ENCODE measurements at places on chromosomes 16 and 17.

GRCh38 chr16:66881964-66882508, 1.7 kb downstream of the PDP2 start:
- DNase-seq, result no peak

DNA sequence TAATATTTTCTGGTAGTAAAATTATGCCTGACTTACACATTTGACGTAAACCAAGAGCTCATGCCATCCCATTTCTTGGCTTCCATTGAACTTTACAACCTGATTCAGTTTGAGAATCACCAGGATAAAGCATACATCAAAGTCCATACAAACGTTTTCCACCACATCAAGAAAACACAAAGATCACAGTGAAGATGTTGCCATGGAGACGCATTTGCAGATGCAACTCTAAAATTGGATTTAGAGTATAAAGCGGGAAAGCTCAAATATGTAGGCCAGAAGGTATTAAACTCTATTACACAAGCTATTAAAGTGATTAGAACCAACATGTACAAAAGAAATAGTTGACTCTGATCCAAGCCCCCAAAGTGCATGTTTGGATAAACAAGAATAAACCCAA, 10.4 kb downstream of the C16orf46 start:
- DNase-seq, result no peak

DNA sequence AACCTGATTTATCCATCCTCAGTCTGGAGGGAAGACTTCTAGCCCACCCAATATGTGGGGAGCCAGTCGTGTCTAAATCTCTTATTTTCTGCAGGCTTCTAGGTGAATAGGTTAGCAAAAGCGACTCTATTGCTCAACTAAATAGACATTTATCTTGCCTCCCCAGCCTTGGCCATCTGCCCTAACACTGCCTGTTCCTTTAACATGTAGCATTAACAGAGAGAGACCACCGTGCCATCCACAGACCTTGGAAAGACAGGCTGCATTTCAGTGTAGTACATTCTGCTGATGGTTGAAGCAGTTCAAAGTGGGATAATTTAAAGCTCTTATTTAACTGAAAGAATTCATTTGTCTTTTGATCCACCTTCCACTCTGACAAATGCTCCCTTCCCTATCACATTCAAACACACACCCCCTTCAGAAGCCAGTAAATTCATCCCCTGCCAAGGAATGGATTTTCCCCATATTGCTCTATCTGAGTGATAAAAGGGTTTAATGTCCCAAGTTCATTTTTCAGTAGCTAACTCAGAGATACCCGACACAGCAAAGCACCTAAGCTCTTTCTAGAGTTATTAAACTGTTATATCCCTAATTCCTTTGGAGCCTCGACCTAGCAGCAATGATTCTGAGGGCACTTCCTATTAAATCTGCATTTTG, 58.1 kb upstream of the COX10 start:
- no peak for DNase-seq

- no peak for DNase-seq
Measured at GRCh38 chr16:10128397-10129258, 53.6 kb downstream of the GRIN2A start.

- DNase-seq, result no peak
Measured at GRCh38 chr16:53958341-53958880, 254.5 kb downstream of the FTO start.

DNA sequence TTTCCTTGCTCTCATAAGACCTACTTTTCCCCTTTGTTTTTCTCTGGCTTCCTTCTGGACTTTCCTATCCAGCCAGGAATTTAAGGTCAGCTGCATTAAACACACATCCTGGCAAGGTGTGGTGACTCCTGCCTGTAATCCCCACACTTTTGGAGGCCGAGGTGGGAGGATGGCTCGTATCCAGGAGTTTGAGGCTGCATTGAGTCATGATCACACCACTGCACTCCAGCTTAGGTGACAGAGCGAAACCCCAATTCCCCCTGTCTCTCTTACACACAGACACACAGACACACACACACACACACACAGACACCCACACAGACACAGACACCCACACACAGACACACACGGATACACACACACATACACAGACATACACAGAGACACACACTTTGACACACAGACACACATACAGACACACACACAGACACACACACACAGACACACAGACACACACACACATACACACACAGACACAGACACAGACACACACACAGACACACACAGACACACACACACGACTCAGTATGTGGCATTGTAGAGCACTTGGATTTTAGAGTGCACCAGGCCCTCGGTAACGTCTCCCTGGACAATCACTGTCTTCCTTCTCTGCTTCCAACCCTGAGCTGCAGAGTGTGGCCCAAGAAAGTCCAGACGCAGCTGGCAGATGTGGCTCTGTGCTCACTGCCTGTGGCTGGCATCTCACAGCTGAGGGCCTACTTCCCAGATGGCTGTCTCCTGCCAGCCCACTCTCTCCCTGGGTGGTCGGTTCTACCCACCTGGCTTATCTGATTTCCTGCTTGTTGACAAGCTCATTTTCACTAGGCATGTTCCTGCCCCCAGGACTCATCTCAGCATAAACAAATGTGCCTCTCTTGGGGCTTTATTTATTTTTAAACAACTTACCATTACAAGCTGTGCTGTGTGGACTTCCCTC, 39.0 kb downstream of the NLRP1 start:
- DNase-seq, result no peak

DNA sequence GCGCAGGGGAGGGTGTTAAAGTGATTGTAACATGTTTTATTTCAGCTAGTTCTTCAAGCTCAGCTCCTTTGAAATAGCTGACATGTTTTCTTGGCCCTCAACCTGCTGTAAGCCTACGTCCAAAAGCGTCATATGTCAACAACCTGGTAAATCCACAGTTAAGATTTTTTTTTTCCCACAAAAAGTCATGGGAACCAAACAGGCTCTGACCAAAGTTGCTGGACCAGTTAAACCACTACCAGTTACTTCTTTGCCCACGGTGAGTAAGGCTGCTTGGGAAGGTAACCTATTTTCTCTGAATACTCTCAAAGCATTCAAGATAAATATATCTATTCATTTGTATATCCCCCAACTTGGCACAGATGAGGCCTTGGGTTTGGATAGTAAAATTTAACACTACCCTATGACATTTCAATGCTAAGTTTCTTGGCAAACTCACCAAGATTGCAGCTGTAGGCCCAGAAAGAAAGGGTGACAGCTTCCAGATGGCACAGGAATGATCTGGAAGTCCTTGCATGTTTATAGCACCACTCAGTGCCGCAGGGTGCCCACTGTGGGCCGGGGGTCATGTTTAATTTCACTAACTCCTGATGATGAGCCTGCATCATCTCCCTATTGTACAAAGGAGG, 166.2 kb downstream of the XYLT1 start:
- no peak for DNase-seq

DNA sequence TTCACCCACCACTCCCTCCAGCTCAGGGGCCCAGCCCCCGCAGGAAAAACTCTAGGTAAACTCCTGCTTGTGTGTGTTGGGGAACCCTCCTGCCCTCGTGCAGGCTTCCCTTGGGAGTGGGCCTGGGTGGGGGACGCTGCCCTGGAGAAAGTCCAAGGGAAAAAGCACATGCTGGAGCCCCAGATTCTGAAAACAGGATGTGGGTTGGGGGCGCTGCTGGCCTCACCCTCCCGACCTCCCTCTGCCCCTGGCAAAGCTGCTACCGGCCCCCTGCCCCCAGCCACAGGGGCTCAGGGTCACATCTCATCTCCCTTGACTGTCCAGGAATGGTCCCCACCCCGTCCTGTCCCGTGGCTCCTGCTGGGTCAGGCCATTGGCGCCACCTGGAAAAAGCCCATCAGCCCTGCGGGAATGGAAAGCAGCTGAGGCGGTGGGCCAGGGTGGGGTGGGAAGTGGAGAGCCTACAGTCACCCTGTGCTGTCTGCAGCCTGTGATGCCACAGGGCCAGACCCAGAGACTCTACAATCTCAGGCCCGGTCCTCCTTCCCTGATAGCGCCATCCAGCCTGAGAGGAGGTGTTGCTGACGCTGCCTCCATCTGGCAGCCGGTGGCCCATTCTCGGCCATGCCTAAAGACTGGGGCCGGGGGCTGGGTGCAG, 2.5 kb upstream of the GJD3 start:
- DNase-seq, result no peak

GRCh38 chr17:3539881-3540540, 17.6 kb downstream of the TRPV3 start:
- no peak for DNase-seq

GRCh38 chr17:55411463-55411855, 10.2 kb downstream of the MMD start:
- DNase-seq, result no peak

DNA sequence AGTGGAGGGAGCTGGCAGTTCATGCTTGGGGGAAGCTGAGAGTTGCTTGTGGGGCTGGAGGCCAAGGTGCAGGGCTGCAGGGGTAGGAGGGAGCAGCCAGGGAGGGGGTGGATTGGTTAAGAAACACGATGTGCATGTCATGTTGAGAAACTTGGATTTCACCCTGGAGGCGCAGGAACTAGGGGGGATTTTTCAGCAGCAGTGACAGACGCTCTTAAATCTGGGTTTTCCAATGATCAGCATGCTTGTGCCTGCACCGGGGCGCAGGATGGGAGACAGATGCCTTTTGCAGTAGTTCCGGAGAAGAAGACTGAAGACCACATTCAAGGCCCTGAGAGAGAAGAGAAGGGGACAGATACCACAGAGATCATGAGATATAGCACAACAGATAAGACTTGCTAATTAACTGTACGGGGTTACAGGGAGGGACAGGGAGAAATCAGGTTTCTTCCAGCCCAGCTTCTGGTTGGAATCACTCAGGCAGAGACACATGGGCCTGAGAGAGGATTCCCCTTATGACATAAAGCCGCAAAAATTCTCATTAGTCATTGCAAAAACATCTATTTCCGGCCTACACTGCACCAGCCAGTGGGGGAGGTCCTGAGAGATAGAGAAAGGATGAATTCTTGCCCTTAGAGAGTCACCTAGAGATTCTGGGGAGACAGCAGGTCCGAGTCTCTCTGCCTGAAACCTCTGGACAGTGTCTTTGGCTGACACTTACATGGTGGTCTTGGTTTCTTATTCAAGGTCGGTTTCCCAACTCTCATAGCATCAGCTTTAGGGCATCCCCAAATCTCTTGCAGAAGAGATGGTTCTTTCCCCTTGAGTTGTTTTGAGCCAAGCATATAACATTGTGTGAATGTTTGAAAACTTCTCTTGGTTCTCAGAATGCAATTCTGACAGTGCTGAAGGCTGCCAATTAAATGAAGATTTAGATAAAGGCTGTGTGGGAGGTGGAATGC, 27.1 kb downstream of the CDH13 start:
- DNase-seq, result no peak

- DNase-seq, result no peak
Measured at GRCh38 chr17:31811101-31811500, 47.9 kb downstream of the COPRS start.

DNA sequence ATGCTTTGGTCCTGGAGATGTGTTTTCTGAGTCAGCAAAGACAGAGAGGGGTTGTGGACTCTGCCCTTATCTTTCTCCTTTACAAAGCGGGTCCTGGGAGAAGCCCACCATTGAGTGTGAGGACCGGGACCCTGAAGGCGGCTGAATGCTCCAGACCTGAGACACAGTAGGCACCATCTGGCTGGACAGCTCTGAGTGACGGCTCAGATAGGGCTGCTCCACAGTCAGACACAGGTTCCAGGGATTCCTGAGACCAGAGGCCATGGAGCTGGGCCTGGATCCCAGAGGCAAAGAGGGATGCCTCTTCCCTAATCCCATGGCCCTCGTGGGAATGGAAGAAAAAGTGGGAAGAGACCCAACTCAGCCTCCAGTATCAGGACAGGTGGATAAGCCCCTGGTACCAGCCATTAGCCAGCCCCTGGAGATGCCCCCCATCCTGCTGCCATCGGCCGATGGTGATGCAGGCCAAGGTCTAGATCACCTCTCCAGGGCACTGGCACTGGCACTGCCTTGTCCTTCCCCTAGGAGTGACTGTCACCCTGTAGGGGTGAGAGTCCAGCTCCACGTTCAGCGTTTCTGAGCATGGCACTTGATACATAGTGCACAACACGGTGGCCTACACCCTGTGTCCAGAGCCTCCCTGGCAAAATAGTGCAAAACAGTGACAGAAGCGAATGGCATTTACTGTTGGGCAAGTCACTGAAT, 4.7 kb downstream of the MMP15 start:
- DNase-seq, result no peak

GRCh38 chr16:22312897-22313781, 15.9 kb downstream of the POLR3E start:
- DNase-seq, result no peak

GRCh38 chr17:10053782-10054540, 144.4 kb downstream of the GAS7 start:
- DNase-seq, result no peak

Measured in cerebellar nuclear complex (tissue), 1 donor.